ENCODE measurements at places on chromosomes 12 and 14. TPM values are rescaled to one million over a fixed set of nuclear protein-coding genes. Genes with fewer than 3 reads are reported as not detected.

DNA sequence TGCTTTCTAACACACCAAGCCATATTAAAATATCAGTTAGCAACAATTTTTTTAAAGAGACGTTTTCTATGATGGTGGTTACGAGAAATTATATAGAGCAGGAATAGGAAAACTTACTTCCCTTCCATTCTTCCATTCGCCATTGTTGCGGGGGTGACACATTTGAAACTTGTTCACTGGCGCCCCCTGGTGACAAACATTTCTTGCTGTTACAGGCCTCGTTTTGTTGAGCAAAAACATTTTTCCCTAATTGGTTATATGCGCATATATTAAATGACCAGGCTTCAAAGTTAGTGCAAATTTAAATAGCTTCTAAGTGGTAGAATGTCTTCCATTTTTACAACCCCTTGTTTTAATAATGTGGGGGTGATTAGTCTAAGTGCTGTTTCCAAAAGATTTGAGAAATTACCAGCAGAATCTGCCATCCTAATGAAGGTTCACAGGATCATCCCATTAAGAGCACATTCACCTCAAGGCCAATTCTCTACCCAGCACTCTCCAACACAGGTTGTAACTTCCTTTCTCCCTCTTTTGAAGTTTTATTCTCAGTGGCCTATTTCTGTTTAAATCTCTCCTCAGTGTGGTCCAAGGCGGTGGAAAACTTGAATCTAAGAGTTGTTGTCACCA is 1124.7 kb downstream of the FLRT2 start:
- H3K27me3 ChIP-seq, result no peaks in the 10 kb centered on the region
- peak; percentile 74 for DNase-seq
- H3K4me3 ChIP-seq, result no peak overlapping the region
- H3K4me1 ChIP-seq, result no peaks in the 10 kb centered on the region
- no peak overlapping the region for H3K27ac ChIP-seq

DNA sequence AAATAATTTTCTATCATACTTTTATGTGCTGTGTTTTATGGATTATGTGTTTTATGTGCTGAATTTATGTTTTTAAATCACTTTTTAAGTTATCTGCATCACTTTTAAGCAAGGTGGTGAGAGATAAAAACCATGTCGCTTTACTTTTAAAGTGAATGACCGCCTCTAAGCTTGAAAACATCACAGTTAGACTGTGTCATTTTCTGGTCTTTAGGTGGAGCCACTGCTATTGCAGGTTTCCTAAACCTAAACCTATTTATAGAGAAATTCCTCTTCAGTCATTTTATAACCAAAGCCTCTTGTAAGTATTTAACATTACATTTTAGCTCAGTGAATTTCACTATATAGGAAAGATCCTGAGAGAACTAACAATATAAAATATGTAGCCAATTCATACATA is 21.0 kb upstream of the MDM2 start:
- no peaks in the 10 kb centered on the region for H3K27me3 ChIP-seq
- DNase-seq, result no peak
- H3K36me3 ChIP-seq, result no peaks in the 10 kb centered on the region
- H3K4me1 ChIP-seq, result peaks cover 26% of the 10 kb centered on the region
- H3K27ac ChIP-seq, result peak overlapping the region; percentile 77
- H3K4me3 ChIP-seq, result no peak overlapping the region

- H3K36me3 ChIP-seq, result no peaks in the 10 kb centered on the region
- DNase-seq, result no peak
- H3K27ac ChIP-seq, result no peak overlapping the region
- H3K27me3 ChIP-seq, result no peaks in the 10 kb centered on the region
- peaks cover 24% of the 10 kb centered on the region for H3K4me1 ChIP-seq
- H3K4me3 ChIP-seq, result no peak overlapping the region
Observed at GRCh38 chr12:122088179-122088810, 9.7 kb downstream of the MLXIP start.

DNA sequence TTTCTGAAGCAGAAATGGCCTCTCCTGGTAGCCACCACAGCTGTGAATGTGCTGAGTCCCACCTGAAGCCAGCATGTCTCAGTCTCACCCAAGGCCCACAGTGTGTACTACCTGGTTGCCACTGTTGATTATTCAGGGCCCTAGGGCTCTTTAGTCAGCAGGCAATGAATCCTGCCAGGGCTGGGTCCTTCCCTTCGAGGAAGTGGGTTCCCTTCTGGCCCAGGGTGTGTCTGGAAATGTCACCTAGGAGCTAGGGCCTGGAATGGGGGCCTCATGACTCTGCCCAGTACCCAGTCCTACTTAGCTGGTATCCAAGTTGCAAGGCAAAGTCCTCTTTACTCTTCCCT is 207.4 kb downstream of the SYNE2 start:
- H3K27me3 ChIP-seq, result no peaks in the 10 kb centered on the region
- H3K4me3 ChIP-seq, result no peak overlapping the region
- DNase-seq, result no peak
- no peak overlapping the region for H3K27ac ChIP-seq
- H3K36me3 ChIP-seq, result no peaks in the 10 kb centered on the region

GRCh38 chr12:62128175-62128975 is 131.8 kb upstream of the USP15 start:
- H3K27me3 ChIP-seq, result no peaks in the 10 kb centered on the region
- H3K4me3 ChIP-seq, result no peak overlapping the region
- no peak for DNase-seq

GRCh38 chr12:70386771-70387170 is 20.7 kb downstream of the KCNMB4 start:
- no peaks in the 10 kb centered on the region for H3K4me1 ChIP-seq
- DNase-seq, result no peak
- H3K27ac ChIP-seq, result no peak overlapping the region
- H3K27me3 ChIP-seq, result no peaks in the 10 kb centered on the region
- no peaks in the 10 kb centered on the region for H3K36me3 ChIP-seq

DNA sequence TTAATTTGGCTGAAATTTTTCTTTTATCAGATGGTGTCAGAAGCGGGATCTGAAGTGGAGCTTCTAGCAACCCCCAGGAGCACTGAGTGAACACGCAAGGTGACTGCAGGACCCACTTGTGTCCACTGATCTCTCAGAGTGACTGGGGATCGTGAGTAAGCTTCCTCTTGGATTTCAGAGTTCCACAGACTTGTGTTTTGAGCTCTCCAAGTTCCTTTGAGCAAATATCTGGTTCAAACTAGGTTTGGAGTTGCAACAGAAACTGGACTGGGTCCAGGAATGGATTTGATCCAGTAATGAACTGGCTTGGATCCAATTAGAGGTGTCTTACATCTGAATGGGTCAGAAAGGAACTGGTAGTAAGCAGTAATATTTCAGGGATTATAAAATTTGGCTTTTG is 24.7 kb upstream of the B4GALNT1 start:
- no peaks in the 10 kb centered on the region for H3K36me3 ChIP-seq
- DNase-seq, result peak; percentile 57
- peaks cover 5% of the 10 kb centered on the region for H3K4me1 ChIP-seq
- H3K27ac ChIP-seq, result peak overlapping the region; percentile 46

DNA sequence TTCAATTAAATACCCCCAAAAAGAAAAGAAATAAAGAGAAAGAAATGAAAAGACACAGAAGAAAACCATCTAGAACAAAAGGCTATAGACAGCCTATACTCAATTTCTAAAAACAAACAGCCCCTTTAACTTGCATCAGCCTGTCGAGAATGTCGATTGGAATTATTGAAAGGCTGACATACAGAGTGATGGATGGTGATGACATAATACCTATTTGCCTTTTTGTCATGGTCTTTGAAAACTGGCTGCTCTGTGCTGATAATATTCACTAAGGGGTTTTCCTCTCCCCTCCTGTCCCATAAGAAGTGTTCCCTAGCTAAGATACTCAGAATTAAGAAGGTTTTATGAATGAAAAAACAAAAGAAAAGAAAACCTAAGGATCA is 393.7 kb downstream of the SOX5 start:
- no peak overlapping the region for H3K27ac ChIP-seq
- H3K4me1 ChIP-seq, result no peaks in the 10 kb centered on the region
- no peak overlapping the region for H3K4me3 ChIP-seq
- no peak for DNase-seq

DNA sequence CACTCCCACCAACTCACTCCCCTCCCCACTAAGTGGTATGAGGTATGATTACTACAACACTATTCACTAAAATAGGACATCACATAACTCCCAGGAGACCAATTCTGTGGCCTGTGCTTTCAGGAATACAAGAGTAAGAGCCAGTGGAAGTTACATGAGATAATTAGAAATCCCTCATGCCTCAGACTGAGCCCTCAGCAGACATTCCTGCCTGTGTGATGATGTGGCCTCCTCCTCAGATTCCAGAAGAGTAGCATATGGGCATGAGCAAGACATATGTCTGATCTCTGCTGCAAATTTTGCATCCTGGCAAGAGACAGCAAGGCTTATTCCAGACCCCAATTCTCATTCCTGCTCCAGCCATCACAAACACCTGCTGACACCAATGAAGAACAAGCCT is 46.0 kb upstream of the BMP4 start:
- DNase-seq, result no peak
- H3K36me3 ChIP-seq, result no peaks in the 10 kb centered on the region
- no peaks in the 10 kb centered on the region for H3K4me1 ChIP-seq
- H3K4me3 ChIP-seq, result no peak overlapping the region
- no peak overlapping the region for H3K27ac ChIP-seq

- H3K4me1 ChIP-seq, result no peaks in the 10 kb centered on the region
- no peak overlapping the region for H3K4me3 ChIP-seq
- no peak for DNase-seq
- H3K27me3 ChIP-seq, result no peaks in the 10 kb centered on the region
- no peaks in the 10 kb centered on the region for H3K36me3 ChIP-seq
Observed at GRCh38 chr12:57033431-57033830, 16.5 kb downstream of the MYO1A start.

- H3K27ac ChIP-seq, result no peak overlapping the region
- peaks cover 3% of the 10 kb centered on the region for H3K4me1 ChIP-seq
- DNase-seq, result no peak
- no peak overlapping the region for H3K4me3 ChIP-seq
Observed at GRCh38 chr14:85599939-85600338, 70.0 kb downstream of the FLRT2 start.

DNA sequence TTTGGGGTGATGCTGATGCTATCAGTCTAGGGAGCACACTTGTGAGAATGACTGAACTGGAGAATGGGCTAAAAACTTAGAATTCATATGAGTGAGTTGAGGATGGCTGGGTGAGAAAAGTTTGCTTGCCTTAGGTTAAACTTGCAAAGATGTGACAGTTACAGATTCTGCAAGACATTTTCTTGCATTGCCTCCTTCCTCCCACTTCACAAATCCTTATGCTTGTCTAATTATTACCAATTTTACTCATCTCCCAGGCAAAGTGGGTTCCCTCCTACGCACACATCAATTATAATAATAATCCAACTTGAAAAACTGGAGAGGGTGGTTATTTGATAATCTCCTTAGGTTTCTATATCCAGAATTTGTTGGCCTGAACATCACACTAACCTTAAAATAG is 50.9 kb downstream of the ATP2B1 start:
- H3K36me3 ChIP-seq, result no peaks in the 10 kb centered on the region
- no peak for DNase-seq
- no peak overlapping the region for H3K27ac ChIP-seq
- peaks cover 15% of the 10 kb centered on the region for H3K4me1 ChIP-seq

- H3K36me3 ChIP-seq, result no peaks in the 10 kb centered on the region
- H3K27me3 ChIP-seq, result no peaks in the 10 kb centered on the region
- H3K4me1 ChIP-seq, result no peaks in the 10 kb centered on the region
- no peak overlapping the region for H3K4me3 ChIP-seq
- no peak overlapping the region for H3K27ac ChIP-seq
Observed at GRCh38 chr12:41709463-41710285, 435.0 kb downstream of the GXYLT1 start.

DNA sequence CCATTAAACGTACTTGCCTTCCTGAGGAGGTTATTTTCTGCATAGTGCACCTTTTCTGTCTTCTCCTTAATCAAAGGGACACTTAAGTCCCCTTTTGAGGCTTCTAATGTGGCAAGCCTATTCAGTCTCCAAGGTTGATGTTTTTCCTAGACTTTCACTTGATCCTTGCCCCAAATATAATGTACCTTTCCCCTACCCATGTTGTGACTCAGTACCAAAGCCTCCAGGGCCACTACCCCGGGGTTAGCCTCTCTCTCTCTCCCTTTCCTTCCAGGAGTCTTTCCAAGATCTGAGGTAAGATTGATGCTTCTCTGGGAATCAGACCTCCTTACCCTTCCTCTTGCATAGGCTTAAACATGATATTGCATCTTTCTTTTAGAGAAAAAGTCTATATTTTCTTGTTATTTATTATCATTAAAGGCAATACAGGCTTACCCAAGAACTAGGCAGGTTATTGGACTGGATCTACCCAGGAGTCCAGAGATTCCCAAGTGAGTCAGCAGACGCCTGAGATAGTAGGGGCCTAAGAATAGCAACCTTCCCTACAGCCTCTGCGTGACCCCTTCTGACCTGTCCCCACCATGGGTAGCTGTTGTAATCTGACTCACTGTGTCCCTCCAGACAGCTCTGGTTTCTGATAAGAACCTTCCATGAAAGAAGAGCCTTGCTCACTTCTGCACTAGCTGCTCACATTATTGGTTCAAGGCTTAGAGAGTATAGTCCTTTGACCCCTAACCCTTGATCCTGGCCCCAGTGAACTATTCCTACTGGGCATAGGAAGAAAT is 172.9 kb downstream of the ZFP36L1 start:
- no peaks in the 10 kb centered on the region for H3K27me3 ChIP-seq
- H3K36me3 ChIP-seq, result no peaks in the 10 kb centered on the region
- H3K4me1 ChIP-seq, result no peaks in the 10 kb centered on the region
- DNase-seq, result no peak
- no peak overlapping the region for H3K4me3 ChIP-seq

GRCh38 chr12:53105712-53106439 is 2.6 kb downstream of the SOAT2 start:
- no peaks in the 10 kb centered on the region for H3K27me3 ChIP-seq
- H3K36me3 ChIP-seq, result no peaks in the 10 kb centered on the region
- DNase-seq, result no peak

GRCh38 chr12:50375802-50376201 is 20.6 kb downstream of the FAM186A start:
- no peak overlapping the region for H3K27ac ChIP-seq
- no peak overlapping the region for H3K4me3 ChIP-seq
- no peaks in the 10 kb centered on the region for H3K36me3 ChIP-seq
- H3K4me1 ChIP-seq, result no peaks in the 10 kb centered on the region
- DNase-seq, result no peak
- no peaks in the 10 kb centered on the region for H3K27me3 ChIP-seq

DNA sequence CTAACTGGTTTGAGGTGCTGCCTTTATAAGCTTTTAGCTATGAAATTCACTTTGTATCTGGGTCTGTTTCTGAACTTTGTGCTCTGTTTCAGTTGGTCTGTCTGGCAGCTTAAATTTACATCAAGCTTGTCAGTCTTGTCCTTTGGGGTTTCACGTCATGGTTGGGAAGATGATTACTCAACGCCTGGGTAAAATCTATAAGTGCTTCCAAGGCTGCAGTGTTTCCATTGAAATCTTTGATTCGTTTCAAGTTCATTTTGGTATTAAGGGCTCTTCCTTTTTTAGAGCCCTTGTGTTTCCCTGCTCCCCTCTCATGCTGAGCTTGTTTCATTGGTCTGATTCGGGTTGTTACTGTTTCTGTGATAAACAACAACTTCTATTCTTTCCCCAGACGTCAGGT is 58.2 kb downstream of the FBXW8 start:
- H3K36me3 ChIP-seq, result no peaks in the 10 kb centered on the region
- H3K4me1 ChIP-seq, result no peaks in the 10 kb centered on the region
- no peak overlapping the region for H3K27ac ChIP-seq

The ARPC3 gene
- polyA plus RNA-seq, result 164 TPM

The HVCN1 gene
- polyA plus RNA-seq, result 1.5 TPM

The NAV3 gene
- 0.77 TPM for polyA plus RNA-seq

The RNU4-1 gene
- polyA plus RNA-seq, result not detected

The KSR2 gene
- polyA plus RNA-seq, result 1.1 TPM

The KRT7 gene
- polyA plus RNA-seq, result 238 TPM

The C1QL4 gene
- polyA plus RNA-seq, result not detected

The LHX5 gene
- polyA plus RNA-seq, result not detected

The GZMB gene
- polyA plus RNA-seq, result not detected

The IL22 gene
- polyA plus RNA-seq, result not detected

The KCNH3 gene
- 3.2 TPM for polyA plus RNA-seq
